Muscle of leg (tissue), 16 donors: ENCODE measurements at places on chromosomes 12 and 14. TPM values are rescaled to one million over a fixed set of nuclear protein-coding genes. Genes with fewer than 3 reads are reported as not detected.

GRCh38 chr12:54723379-54724256 is 75.5 kb upstream of the DCD start:
- H3K27me3 ChIP-seq, result no peaks in the 10 kb centered on the region
- H3K36me3 ChIP-seq, result no peaks in the 10 kb centered on the region
- peak; percentile 5 for DNase-seq
- no peak overlapping the region for H3K4me3 ChIP-seq
- no peaks in the 10 kb centered on the region for H3K4me1 ChIP-seq

DNA sequence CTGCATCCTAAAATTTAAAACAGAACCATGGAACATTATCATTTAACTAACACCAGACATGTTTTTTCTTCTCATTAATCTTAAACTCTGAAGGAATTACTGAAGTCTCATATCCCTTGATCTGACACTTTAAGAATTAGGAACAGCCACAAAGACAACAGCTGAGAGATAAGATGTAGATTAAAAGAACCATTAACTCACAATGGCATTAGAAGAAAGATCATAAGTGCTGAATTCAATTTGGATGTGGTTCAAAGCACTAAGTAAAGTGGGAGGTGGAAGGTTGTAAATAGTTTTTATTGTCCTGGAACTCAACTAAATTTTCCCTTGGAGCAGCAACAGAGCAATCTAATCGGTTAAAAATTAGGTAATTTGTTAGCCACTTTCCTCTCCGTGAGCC is 199.0 kb upstream of the ATP2B1 start:
- no peaks in the 10 kb centered on the region for H3K27me3 ChIP-seq
- H3K36me3 ChIP-seq, result no peaks in the 10 kb centered on the region
- H3K27ac ChIP-seq, result no peak overlapping the region
- DNase-seq, result no peak

- H3K4me1 ChIP-seq, result no peaks in the 10 kb centered on the region
- no peak overlapping the region for H3K27ac ChIP-seq
- no peak for DNase-seq
- H3K27me3 ChIP-seq, result no peaks in the 10 kb centered on the region
These were observed 485.0 kb downstream of the PRKD1 start for GRCh38 chr14:29442696-29443095.

GRCh38 chr14:87483271-87484260 is 509.4 kb downstream of the GALC start:
- no peak overlapping the region for H3K4me3 ChIP-seq
- H3K4me1 ChIP-seq, result no peaks in the 10 kb centered on the region
- no peaks in the 10 kb centered on the region for H3K27me3 ChIP-seq

DNA sequence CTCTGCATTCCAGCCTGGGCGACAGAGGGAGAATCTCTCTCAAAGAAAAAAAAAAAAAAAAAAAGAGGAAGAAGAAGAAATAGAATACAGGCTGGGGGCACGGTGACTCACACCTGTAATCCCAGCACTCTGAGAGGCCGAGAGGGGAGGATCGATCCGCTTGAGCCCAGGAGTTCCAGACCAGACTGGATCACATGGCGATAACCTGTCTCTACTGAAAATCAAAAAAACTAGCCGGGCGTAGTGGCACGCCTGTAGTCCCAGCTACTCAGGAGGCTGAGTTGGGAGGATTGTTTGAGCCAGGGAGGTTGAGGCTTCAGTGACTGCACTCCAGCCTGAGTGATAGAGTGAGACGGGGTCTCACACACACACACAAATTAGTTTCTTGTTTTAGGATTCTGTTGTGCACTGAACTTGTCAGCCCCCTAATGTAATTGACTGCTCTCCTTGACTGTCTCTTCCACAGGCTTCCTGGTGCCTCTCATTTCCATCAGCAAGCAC is 963 bp upstream of the TINF2 start:
- peak overlapping the region; percentile 86 for H3K4me3 ChIP-seq
- DNase-seq, result peak; percentile 39
- H3K4me1 ChIP-seq, result peaks cover 29% of the 10 kb centered on the region
- H3K27me3 ChIP-seq, result no peaks in the 10 kb centered on the region

DNA sequence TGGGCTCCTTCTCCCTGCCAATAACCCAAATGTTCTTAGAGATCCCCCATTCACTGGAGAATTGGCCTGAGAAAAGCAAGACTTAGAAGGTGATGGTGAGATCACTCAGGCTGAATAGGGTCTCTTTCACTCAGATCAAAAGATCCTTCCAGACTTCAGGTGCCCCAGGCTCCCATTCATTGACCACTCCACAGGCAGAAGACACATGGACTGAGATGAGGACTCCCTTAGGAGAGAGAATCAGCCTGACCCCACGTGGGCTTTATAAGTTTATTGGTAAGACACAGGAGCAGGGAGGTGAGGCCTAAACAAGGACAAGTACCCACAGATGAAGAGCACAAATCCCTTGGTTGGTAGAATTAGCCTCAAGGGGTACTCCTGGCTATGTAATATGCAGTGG is 6.1 kb upstream of the KRT72 start:
- no peak overlapping the region for H3K4me3 ChIP-seq
- no peak for DNase-seq
- peaks cover 49% of the 10 kb centered on the region for H3K27me3 ChIP-seq
- no peaks in the 10 kb centered on the region for H3K4me1 ChIP-seq
- no peaks in the 10 kb centered on the region for H3K36me3 ChIP-seq

GRCh38 chr14:52033101-52033642 is 35.7 kb downstream of the NID2 start:
- H3K27ac ChIP-seq, result peak overlapping the region; percentile 60
- DNase-seq, result peak; percentile 71
- H3K27me3 ChIP-seq, result no peaks in the 10 kb centered on the region
- H3K36me3 ChIP-seq, result peaks cover 9% of the 10 kb centered on the region
- peaks cover 13% of the 10 kb centered on the region for H3K4me1 ChIP-seq
- no peak overlapping the region for H3K4me3 ChIP-seq

DNA sequence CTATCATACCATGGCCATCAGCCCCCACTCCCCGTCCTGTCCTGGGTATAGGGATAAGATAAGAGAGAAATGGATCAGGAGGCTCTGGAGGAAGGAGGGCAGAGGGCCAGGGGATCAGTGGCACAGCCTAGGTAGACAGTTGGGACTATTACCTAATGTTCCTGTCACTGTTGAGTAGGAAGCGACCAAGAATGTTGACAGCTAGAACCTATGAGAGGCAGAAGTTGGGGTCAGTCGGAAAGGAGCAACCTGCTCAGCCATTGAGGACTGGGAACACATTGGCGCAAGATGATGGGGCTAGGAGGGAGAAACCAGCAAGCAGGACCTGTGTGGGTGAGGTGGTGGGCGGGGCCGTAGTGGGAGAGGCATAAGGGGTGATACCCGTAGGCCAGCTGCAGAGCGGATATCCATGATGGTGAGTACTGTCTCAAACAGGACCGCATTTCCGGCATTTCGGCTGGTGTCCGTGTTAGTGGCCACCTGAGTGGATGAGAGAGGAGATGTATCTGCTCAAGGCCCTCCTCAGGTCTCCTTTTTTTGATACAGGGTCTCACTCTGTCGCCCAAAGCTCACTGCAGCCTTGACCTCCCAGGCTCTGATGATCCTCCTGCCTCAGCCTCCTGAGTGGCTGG is 3.3 kb downstream of the AP1G2 start:
- peaks cover 16% of the 10 kb centered on the region for H3K4me1 ChIP-seq
- DNase-seq, result no peak

DNA sequence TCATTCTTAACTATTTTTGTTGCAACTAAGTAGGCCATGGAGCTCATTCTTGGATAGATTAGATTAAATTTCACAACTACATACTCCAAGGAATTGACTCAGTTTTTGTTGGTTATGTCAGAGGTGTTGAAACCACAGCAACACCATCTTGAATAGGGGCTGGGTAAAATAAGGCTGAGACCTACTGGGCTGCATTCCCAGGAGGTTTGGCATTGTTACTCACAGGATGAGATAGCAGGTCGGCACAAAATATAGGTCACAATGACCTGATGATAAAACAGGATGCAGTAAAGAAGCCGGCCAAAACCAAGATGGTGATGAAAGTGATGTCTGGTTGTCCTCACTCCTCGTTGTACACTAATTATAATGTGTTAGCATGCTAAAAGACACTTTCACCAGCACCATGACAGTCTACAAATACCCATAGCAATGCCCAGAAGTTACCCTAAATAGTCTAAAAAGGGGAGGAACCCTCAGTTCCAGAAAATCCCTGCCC is 20.9 kb downstream of the DMAC2L start:
- H3K4me3 ChIP-seq, result no peak overlapping the region
- no peak overlapping the region for H3K27ac ChIP-seq
- DNase-seq, result no peak
- H3K4me1 ChIP-seq, result peaks cover 16% of the 10 kb centered on the region
- no peaks in the 10 kb centered on the region for H3K27me3 ChIP-seq

Gene PTPRQ
- 0.71 TPM for total RNA-seq

GRCh38 chr12:51752234-51752889 is 96.2 kb downstream of the FIGNL2 start:
- no peaks in the 10 kb centered on the region for H3K36me3 ChIP-seq
- H3K27ac ChIP-seq, result peak overlapping the region; percentile 81
- peak; percentile 87 for DNase-seq
- no peak overlapping the region for H3K4me3 ChIP-seq
- peaks cover 2% of the 10 kb centered on the region for H3K4me1 ChIP-seq

Gene ARHGAP9
- 3.6 TPM for total RNA-seq

Gene KLRK1
- 0.44 TPM for total RNA-seq

Gene TMEM30B
- total RNA-seq, result 3.2 TPM

DNA sequence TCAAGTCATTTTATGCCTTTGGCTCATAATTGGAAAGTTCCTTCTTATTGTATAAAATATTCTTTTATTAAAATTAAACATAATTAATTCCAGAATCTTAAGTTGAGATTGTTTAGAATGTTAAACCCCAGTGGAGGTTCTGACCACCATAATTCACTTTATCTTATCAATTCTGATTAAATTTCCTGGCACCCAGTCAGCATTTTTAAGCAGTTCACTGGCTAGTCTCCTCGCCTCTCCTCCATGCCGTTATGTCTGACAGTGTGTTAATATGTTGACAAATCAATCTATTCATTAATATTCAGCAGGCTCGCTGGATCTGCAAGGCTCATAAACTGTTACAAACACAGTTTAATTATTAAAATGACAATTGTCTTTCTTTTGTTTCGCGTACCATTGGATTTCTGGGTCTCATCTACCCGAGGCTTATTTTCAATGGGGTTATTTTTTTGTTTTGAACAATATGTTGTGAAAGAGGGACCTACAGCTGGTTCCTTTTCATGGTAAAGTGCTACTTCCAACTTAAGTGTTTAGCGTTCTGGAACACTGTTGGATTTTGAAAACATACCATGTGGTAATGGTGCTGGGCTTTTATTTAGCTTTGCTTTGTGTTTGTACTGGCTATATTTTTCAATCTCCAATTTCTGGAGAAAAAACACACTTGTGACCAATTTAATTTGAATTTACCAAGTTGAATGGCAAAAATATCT is 339.7 kb downstream of the PRKD1 start:
- no peaks in the 10 kb centered on the region for H3K27me3 ChIP-seq
- H3K4me1 ChIP-seq, result peaks cover 3% of the 10 kb centered on the region
- DNase-seq, result no peak

DNA sequence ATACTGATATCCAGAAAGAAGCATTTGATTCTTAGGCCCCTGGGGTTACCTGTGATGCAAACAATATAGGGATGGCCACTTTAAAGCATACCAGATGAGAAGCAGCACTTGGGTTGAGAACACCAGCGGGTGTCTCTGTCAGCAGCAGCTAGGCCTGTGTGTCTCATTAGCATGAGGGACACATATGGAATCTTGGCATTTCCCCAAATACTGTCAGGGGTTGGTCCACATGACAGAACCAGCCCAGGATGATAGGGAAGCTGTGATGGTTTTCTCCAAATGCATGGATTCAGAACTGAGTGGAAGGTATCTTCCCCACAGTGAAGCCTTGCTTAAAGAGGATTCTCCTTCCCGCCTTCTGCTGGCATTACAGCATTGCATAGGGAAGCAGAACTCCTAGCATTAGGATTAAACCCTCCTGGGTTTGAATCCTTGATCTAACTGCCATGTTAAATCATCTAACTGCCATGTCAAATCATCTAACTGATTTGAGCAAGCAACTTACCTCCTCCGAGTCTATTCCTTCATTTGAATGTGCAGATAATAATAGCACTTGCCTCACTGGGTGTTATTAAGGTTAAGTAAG is 111.5 kb upstream of the WSCD2 start:
- H3K4me1 ChIP-seq, result no peaks in the 10 kb centered on the region
- no peak overlapping the region for H3K27ac ChIP-seq
- DNase-seq, result no peak
- no peaks in the 10 kb centered on the region for H3K36me3 ChIP-seq

- no peak overlapping the region for H3K27ac ChIP-seq
- H3K27me3 ChIP-seq, result no peaks in the 10 kb centered on the region
- H3K36me3 ChIP-seq, result no peaks in the 10 kb centered on the region
- no peak overlapping the region for H3K4me3 ChIP-seq
- no peaks in the 10 kb centered on the region for H3K4me1 ChIP-seq
These were observed 69.6 kb upstream of the KRAS start for GRCh38 chr12:25320123-25321006.

Gene MANSC1
- total RNA-seq, result 4.2 TPM

Gene DAO
- 0.09 TPM for total RNA-seq

Gene CLEC1A
- total RNA-seq, result 2.4 TPM

Gene HHIPL1
- total RNA-seq, result 2.3 TPM

GRCh38 chr14:91035855-91036254 is 24.6 kb downstream of the RPS6KA5 start:
- no peaks in the 10 kb centered on the region for H3K27me3 ChIP-seq
- H3K27ac ChIP-seq, result no peak overlapping the region
- no peak for DNase-seq
- H3K4me3 ChIP-seq, result no peak overlapping the region

Gene CLEC2A
- total RNA-seq, result not detected

GRCh38 chr12:93825501-93825888 is 148.3 kb downstream of the CRADD start:
- no peak overlapping the region for H3K4me3 ChIP-seq
- H3K4me1 ChIP-seq, result peaks cover 31% of the 10 kb centered on the region
- no peaks in the 10 kb centered on the region for H3K36me3 ChIP-seq
- peak; percentile 64 for DNase-seq

Gene PIANP
- total RNA-seq, result 0.49 TPM

DNA sequence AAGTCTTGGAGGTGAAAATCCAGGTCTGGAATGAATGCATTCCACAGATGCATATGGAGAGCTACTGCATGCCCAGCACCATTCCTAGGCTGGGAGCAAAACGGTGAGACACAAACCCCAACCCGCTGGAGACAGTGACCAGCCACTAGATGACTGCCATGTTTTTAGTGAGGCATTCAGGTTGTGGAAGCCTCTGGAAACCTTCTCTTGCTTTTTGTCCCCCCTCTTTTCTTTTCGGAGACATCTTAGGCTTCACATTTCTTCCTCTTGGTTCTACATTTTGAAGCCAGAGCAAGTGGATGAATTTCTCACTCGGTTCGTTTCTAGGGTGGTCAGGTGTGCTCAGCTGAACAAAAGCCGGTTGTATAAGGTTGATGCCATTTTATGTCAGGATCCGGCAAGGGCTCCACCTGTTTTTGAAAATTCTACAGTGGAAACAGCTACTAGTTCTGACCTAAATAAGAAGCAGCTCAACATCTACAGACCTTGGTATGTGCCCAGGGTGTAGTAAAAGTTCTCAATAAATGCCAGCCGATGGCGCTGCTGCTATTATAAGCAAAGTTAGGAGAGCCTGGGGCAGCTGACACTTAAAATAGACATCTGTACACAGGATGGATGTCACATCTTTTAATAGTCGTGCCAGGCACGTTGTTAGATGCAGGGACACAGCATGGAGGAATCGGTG is 1.8 kb upstream of the ZNF839 start:
- H3K4me3 ChIP-seq, result peak overlapping the region; percentile 45
- peaks cover 3% of the 10 kb centered on the region for H3K27me3 ChIP-seq
- H3K27ac ChIP-seq, result peak overlapping the region; percentile 91
- peaks cover 15% of the 10 kb centered on the region for H3K36me3 ChIP-seq
- H3K4me1 ChIP-seq, result peaks cover 55% of the 10 kb centered on the region
